RCC 7860 (cell line): ENCODE measurements at places on chromosomes 1 and 21.

GRCh38 chr1:184951788-184952187 lies 22.5 kb downstream of the NIBAN1 start:
- peak; percentile 43 for DNase-seq

- DNase-seq, result peak; percentile 41
Observed at GRCh38 chr1:214439352-214440119, 111.9 kb downstream of the PTPN14 start.

GRCh38 chr1:192747943-192748342 lies 60.9 kb upstream of the RGS2 start:
- DNase-seq, result no peak

DNA sequence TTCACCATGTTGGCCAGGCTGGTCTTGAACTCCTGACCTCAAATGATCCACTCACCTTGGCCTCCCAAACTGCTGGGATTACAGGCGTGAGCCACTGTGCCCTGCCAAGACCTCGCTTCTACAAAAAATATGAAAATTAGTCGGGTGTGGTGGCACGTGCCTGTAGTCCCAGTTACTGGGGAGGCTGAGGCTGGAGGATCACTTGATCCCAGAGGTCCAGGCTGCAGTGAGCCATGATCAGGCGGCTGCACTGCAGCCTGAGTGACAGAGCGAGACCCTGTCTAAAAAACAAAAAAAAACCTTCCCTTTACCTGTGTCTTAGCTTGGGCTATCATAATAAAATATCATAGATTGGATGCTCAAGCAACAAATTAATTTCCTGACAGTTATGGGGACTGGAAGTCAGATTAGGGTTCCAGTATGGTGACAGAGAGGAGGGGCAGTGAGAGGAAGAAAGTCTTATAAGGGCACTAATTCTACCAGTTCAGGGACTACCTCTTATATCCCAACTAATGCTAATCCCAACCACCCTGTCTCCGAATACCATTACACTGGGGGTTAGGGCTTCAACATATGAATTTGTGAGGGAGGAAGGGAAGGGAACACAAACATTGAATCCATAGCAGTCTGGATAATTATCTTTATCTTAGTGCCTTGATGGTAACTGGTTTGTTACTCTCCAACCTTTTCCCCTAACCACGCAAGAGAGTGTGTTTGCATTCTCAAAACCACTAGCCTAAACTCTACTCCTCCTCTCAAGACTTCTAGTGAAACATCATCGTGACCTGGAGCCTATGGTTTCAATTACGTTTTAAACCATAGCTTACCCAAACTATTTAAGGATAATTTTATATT lies 1.0 kb upstream of the NAXE start:
- no peak for DNase-seq

- DNase-seq, result peak; percentile 84
Observed at GRCh38 chr1:158285756-158286241, 3.9 kb upstream of the CD1C start.

DNA sequence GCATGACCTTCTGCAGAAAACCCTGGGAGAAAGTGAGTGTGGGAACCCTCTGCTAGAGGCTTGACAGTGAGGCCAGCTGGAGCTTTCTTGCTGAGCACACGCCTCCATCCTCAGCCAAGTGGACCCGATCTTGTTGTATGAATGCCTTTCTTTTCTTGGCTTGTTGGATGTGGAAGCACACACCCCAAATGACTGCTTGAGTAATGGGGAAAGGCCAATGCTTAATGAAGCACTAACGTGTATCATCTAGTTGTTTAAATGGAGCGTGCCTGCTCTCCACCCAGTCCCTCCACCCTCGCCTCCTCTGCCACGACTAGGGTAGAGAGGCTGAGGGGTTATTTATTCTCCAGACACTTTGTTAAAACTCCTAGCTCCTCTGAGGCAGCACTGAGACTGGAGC lies 54.3 kb upstream of the IKBKE start:
- no peak for DNase-seq

- no peak for DNase-seq
Observed at GRCh38 chr1:181818459-181818858, 243.1 kb downstream of the ZNF648 start.

GRCh38 chr1:177200290-177200689 lies 29.5 kb downstream of the BRINP2 start:
- no peak for DNase-seq

DNA sequence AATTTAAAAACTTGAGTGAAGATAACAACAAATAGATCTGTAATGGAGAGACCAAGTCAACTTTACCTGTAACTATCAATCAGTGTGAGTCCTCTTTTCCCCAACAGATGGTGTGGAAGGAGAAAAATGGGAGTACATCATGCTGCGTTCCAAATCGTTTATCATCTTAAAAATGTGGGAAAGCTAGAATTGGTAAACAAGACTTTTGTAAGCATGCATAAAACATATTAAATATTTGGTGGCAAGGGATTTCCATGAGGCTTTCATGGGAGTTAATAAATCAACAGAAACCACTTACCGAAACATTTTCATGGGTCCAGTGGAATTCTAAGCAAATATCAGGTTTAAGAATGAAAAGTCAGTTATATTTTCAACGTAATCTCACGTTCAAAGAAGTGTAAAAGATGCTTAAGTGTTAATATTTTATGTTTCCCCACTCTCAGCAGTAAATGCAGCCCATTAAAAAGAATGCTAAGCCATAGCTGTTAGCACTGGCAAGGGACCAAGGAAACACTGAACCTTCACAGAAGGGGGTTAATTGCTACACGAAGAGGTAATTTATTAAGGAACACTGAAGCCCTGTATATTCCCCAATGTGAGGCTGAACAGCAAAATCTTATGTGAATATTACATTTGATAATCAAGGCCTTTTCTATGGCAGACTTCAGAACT lies 117.0 kb downstream of the ZC3H11B start:
- no peak for DNase-seq

DNA sequence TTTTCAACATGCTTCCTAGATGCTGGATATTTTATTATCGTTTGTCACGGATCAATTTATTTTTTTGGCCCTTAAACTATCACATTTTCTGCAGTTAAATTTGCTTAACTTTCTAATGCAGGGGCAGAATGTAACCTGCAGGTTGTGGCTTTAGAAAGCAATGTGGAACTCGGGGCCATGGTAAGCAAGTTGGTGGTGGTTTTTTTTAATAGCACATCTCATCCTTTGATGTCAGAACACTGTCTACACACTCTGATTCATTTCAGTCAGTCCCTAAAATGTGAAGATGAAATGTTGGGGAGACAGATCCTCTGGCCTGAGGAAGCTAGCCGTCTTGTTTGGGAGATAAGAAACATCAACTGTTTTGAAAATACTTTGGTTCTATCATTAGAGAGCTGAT lies 89.5 kb downstream of the GALNT2 start:
- no peak for DNase-seq

GRCh38 chr1:92094595-92094994 lies 14.4 kb downstream of the BTBD8 start:
- DNase-seq, result no peak
